ENCODE measurements at places on chromosomes 1 and 21.

GRCh38 chr1:92859400-92860039 lies 27.7 kb downstream of the RPL5 start:
- no peak for DNase-seq

- DNase-seq = no peak
Observed at GRCh38 chr1:39576016-39576657, 453 bp downstream of the PABPC4 start.

DNA sequence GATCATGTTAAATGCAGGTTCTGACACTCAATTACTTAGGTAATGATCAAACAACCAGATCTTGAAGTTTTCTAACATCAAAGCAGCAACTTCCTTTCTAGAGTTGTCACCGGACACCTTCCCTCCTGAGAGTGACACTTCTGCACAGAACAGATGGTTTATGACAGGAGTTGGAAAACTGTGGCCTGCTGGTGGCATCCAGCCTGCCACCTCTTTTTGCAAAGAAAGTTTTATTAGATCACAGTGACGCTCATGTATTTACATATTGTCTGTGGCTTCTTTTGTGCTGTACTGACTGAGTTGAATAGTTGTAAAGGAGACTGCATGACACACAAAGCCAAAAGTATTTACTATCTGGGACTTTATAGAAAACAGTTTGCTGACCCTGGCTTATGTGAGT lies 28.3 kb downstream of the DDR2 start:
- no peak for DNase-seq

GRCh38 chr1:147091801-147092200 lies 80.5 kb downstream of the PRKAB2 start:
- DNase-seq = no peak
